ENCODE measurements at places on chromosomes 7 and 10. TPM values are rescaled to one million over a fixed set of nuclear protein-coding genes. Genes with fewer than 3 reads are reported as not detected.

The PLAU gene
- total RNA-seq, result 5.1 TPM

The SPDYE2 gene
- total RNA-seq, result not detected

The MOGAT3 gene
- total RNA-seq, result not detected

The FKBP6 gene
- not detected for total RNA-seq

The GCK gene
- total RNA-seq, result 1.5 TPM

The SH2D4B gene
- 0.27 TPM for total RNA-seq

The DOCK4 gene
- 27.7 TPM for total RNA-seq

GRCh38 chr10:91891125-91892001 is 17.9 kb downstream of the FGFBP3 start:
- DNase-seq, result no peak

GRCh38 chr7:21137640-21138039 is 290.2 kb upstream of the SP4 start:
- DNase-seq, result no peak

DNA sequence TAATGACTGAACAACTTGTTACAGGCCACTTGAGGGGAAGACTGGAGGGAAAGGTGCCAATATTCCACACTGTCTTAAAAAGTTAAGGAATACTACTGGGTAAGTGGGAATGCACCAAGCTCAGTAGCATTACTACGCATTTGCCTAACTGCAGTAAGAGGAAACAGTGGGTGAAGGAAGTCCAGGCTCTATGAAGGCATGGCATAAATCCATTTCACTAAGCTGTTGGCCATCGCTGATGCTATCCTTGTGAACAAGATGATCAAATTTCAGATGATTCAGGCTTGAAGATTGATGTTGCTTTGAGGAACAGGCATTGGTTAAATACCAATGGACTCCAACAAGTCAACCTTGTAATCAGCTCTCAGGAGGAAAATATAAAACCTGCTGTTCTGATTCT is 44.2 kb upstream of the TES start:
- no peak for DNase-seq

DNA sequence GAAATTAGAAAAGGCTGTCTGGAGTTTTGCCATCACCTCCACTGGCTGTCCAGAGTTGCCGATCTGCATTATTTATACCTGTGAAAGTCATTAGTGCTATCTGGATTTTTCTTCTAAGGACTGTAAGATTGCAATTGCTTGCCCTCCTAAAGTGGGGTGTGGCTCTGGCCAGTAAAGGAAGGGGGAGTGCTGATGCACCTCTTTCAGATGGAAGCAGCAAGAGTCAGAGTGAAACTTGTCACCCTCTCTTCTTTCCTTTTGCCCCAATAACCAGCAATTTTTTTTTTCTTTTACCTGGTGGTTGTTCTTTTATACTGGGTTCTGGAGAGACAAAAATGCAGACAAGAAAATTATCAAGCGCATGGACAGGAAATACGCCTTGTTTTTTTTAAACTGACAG is 527.4 kb upstream of the NRP1 start:
- no peak for DNase-seq

GRCh38 chr10:71748671-71749191 is 24.6 kb downstream of the VSIR start:
- DNase-seq, result no peak

DNA sequence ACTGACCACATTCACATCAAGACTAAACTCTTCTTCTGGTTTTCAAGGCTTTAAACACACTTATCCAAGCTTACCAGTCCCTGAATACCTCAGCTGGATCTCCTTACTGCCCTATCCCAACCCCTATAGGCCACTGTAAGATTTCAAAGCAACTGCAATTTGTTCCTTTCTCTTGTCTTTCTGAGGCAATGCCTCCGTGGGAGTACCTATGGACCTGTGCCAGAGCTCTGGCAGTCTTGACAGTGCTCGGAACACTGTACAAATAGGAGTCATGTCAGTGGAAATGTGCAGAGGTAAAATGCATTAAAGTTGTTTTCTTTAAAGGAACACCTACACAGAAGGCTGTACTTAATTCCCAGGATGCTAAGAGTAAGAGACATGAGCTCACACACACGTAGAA is 124.7 kb downstream of the CNOT4 start:
- DNase-seq, result no peak

DNA sequence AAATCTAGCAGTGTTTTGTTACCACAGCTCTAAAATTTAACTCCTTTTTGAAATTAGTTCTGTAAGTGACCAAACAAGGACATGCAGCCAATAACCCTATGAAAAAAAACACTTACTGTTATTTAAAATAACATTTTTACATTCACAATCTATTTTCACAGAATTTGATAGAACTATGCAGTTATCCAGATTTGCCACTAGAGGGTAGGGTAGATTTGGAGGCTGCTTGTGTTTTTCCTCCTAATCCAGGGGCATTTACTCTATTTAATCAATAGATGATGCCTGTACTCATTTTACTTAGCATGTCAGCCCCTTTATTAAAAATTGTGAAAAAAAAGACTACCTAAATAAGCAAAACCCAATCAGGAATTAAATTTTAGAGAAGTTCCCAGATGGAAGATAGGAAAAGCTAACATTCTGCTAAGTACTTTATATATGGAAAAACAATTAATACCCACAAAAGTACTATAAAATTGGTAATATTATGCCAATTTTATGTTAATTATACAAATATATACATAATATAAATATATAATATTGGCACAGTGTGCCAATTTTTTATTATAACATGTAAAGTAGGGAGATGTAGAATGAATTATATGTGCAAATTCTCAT is 18.1 kb upstream of the LIPK start:
- no peak for DNase-seq

- no peak for DNase-seq
These were observed 329.9 kb upstream of the ZMIZ1 start for GRCh38 chr10:78738861-78739260.

GRCh38 chr10:109027534-109028185 is 895.7 kb downstream of the XPNPEP1 start:
- DNase-seq, result no peak

GRCh38 chr10:96708456-96708855 is 11.9 kb downstream of the PIK3AP1 start:
- DNase-seq, result no peak

GRCh38 chr7:23404546-23405239 is 65.6 kb downstream of the IGF2BP3 start:
- DNase-seq, result no peak

GRCh38 chr7:93921607-93922566 is at the start of gene GNG11:
Gene GNG11, plus strand, starts transcription at chr7:93921735. Its CDS starts 403 bp downstream, at chr7:93922138.
- DNase-seq, result peak; percentile 50

GRCh38 chr10:12243864-12244620 is 48.1 kb downstream of the CDC123 start:
- DNase-seq, result no peak

- no peak for DNase-seq
These were observed 2.1 kb downstream of the BAIAP2L1 start for GRCh38 chr7:98398567-98399372.

- DNase-seq, result no peak
These were observed 53.3 kb downstream of the WAC start for GRCh38 chr10:28586176-28586575.

GRCh38 chr7:107782374-107782773 is 20.6 kb downstream of the SLC26A3 start:
- no peak for DNase-seq

- DNase-seq, result no peak
These were observed 209.8 kb upstream of the RHOBTB1 start for GRCh38 chr10:61153771-61154170.

DNA sequence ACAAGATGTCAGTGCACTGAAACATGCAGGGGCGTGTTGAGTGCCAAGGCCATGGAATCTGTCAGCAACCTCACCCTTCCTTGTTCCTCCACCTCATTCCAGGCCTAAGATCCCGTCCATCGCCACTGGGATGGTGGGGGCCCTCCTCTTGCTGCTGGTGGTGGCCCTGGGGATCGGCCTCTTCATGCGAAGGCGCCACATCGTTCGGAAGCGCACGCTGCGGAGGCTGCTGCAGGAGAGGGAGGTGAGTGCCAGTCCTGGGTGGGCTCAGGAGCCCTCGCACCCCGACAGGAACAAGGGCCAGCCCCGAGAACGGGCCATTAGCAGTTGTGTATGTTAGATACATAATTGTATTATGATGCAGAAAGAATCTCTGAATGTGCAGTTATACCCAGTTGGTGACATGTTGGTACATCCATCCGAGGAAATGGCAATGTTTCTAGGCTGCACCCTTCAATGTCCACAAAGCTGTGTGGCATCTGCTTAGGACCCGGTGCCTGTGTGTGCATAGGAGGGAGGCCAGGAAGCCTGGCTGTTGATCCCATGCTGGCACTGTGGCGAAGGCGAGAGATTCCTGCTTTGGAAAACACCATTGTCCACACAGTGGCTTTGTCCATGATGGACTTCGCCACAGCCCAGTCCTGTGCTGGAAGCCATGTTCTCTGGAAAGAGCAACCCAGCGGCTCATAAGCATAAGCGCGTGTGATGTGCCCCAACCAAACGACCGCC is 154.2 kb downstream of the EGFR start:
- no peak for DNase-seq

DNA sequence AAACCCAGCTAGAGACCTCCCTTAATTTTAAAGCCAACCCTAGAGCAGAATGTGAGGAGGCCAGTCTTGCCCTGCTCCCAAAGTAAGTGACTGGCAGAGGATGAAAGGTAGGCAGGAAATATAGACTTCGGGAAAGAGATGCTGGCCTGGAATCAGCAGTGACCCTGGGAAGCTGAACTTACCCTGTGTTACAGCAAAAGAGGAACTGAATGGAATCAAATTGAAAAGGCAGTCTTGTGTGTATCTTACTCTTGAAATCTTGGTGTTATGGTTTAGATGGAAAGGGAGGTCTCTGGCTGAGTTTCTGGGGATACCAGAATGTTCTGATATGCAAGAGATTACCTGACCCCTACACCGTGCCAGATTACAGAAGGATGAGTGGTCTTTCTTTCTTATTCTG is 7.9 kb upstream of the CFAP43 start:
- no peak for DNase-seq

DNA sequence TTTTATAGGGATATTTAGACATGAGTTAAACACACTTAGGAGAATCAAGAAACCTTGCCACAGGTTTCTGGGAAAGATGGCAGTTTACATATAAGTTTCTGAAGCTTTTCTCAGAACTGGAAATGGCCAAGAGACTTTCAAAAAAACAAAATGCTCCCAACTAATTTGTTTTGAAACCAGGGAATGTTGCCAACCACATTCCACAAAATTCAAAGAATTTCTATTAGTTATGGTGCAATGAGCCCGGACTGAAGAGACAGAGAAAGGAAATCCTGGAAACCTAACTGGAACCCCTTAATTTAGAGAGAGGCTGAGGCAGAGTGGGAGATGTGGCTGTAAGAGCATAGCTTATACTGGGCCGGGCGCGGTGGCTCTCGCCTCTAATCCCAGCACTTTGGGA is 128.5 kb downstream of the PTEN start:
- DNase-seq, result no peak

DNA sequence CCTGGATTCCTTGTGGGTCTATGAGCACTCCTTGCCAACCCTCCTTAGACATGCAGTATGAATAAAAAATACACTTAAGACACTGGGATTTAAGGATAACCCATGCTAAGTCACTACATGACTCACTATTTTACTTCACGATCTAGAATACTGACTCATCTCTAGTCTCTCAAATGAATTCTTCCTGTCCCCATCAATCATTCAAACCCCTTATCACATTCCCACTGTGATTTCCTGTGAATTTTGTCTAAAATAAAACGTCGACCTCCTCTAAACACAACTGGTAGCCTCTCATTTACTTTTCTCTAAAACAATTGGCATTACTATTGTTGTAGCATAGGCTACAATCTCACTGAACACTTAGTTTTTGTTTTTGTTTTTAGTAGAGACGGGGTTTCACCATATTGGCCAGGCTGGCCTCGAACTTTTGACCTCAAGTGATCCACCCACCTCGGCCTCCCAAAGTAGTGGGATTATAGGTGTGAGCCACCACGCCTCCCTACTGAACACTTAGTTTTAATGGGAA is 3.9 kb upstream of the IQUB start:
- DNase-seq, result no peak

DNA sequence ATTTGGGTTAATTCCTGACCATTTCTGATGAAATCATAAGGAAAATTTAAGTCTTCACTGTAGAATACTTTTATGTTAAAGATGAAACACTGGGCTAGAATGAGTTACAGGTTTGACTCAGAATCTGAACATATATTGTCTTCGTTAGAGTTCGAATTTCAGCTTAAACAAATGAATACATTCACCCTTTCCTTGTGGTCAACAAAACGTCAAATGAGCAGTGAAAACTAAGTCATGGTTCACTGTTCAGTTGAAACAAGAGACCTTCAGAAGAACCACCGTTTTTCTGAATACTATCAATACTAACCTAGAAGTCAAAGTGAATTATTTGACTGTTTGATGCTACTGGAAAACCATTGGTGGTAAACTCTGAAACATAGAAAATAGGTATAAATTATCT is 235.2 kb upstream of the ZWINT start:
- no peak for DNase-seq

DNA sequence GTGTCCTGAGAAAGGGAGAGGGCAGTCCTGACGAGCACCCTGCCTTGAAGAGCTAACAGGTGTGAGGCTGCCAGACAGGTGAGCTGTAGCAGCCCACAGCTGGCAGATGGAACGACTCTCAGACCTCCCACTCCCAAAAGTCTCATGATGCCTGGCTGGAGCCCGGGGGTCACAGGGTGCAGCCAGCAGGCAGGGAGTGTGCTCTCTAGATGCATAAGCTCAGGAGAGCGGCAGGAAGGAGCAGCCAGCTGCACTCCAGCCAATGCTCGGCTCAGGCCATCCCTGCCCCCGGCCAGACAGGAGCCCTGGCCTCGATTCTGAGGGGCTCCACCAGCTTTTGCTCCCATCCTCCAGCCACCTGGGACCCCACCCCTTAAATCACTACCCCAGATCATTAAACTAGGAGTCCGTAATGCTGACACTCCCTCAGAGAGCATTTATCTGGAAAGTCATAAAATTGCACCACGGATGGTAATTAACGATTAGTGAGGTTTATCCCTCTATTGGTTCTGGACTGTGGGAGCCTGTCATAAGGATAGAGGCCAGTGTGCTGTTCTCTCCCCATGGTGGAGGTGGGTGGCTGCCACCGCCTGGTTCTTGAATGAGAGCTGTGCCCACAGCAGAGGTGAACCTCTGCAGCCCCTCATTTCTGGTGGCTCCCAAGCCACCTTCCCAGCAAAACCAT is 63.5 kb upstream of the ZMIZ1 start:
- no peak for DNase-seq

- DNase-seq, result no peak
These were observed 174.9 kb upstream of the HPS1 start for GRCh38 chr10:98621630-98622029.

DNA sequence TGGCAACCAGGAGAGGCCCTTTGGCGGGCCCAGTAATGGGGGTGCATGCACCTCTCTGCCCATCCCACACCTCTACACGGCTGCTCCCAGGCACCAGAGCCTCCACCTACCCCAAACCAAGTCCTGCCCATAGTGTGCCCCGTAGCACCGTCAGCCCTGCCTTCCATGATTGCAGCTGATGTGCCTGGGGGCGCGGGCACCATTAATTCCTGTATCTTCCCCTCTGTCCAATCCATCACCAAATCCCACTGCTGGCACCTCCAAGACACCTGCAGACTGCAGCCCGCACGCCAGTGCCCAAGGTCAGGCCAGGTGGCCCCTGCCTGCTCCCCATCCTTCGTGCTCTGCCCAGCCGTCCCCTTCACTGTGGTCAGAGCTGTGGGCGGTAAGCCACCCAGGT is 533.0 kb downstream of the PTPRN2 start:
- no peak for DNase-seq

GRCh38 chr7:26100406-26101339 is 51.3 kb upstream of the NFE2L3 start:
- no peak for DNase-seq

- no peak for DNase-seq
These were observed 65.2 kb upstream of the SYPL1 start for GRCh38 chr7:106177300-106177690.

Measured in mesothelial cell of epicardium (in vitro differentiated cells).